ENCODE measurements at places on chromosomes 2 and 18.

- no peak for DNase-seq
Observed at GRCh38 chr2:135954020-135954601, 31.3 kb downstream of the DARS1 start.

GRCh38 chr2:219698748-219699439 lies 71.5 kb downstream of the SLC4A3 start:
- DNase-seq = no peak

DNA sequence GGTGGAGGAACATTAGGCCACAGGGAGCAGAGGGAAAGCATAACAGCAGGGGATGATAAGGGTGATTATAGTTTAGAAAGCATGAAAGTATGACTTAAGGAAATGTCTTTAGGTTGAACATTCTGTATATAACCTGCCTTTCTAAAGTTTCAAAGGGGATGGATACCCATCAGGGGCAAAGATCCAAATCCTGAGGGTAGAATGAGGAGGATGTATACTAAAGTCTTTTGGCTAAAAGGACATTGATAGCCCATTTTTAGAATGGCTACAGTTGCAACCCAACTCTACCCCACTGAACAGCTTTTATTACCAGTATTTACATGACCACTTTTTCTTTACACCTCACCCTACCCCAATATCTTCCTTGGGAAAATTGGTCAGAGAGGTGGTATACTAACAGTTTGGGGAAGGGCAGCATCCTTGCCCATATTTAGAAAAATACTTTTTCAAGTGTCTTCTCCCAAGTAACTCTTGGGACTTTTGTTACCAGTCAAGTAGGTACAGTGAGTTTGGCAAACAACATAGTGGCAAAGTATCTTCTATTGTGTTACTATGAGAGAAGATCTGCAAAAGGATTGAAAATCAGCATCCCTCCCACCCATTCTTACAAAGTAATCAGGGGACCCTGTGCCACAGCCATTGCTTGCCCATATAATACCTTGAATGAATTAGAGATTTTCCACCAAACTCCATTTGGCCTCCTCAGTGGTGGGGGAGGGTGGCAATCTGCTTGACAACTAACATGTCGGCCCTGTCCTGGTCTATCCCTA lies 8.3 kb downstream of the MAT2A start:
- no peak for DNase-seq

GRCh38 chr2:148058641-148059040 lies 37.8 kb downstream of the MBD5 start:
- DNase-seq = no peak

DNA sequence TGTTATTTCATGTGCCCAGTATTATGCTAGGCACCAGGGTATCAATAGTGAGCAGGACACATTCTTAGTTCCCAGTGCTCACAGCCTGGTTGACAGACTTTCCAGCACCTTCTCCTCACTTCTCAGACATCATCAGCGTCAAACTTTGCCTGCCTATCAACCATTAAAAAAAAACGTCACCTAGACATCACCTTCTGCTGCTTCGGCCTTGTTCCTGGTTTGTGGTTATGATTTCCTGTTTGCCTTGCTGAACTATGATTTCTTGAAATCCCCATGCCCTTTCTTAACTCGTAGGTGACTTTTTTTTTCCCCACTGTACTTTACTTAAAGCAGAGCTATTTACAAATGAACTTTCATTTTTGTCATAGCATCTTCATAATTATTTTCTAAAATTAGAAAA lies 60.4 kb upstream of the NABP1 start:
- DNase-seq = no peak

DNA sequence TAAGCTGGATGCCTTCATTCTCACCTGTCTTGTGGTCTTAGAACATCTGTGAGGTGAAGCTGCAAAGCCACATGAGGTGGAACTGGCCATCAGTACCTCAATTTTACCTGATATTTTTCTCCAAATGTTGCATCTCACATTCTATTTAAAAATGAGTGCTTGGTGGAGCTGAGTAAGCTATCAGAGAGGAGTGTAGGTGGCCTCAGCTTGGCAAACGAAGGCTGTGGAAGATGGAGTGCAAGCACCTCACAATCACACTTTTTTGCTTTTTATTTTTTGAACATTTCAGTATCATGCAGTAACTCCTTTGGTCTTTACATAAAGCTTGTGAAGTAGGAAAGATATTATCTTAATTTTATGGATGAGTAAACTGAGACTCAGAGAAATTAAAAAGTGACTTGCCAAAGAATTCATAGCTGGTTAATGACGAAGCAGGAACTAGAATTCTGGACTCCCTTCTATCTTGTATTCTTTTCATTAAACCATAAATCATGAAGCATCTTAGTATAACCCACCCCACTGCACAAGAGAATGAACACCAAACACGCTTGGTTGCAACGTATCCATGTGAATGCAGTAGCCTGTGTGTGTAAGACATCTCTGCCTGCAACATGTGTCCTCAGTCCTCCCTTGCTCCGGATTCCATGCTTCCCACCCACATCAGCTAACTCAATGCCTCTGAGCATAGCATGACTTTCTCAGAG lies 27.2 kb downstream of the C2orf49 start:
- DNase-seq = no peak

DNA sequence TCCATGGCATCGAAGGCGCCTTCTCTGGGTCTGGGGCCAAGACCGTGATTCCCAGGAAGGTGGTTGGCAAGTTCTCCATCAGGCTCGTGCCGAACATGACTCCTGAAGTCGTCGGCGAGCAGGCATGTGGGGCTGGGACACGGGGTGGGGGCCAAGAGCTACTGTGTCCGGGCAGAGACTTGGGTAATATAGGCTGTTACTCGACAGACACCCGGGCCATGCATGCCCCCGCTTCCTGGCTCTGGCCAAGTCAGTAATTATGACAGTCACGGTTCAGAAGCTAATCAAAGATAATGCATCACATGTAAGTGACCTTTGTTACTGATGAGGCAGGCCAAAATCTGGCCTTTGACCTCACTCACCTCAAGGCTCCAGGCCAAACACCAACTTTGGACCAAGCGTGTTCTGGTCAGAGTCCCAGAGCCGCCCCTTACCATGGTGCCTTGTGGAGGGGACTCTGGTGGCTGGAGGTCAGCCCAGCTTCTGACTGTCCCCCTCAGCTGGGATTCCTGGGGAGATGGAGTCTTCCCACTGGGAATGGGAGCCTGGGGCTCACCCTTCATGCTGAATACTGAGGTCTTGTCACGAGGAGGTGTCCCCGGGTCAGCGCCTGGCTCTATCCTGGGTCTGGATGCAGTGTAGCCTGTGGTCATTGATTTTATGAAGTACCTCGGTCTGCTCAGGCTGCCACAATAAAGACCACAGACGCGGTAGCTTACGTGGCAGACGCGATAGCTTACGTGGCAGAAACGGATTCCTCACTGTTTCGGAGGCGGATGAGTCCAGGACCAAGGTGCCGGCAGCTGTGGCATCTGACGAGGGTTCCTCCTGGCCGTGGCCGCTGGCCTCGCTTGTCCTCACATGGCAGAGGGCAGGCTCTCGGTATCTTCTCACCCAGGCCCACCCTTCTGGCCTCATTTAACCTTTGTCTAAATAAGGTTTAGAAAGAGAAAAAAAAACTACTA lies 17.7 kb upstream of the CNDP1 start:
- DNase-seq = no peak
